ENCODE measurements at places on chromosomes 6 and 20.

DNA sequence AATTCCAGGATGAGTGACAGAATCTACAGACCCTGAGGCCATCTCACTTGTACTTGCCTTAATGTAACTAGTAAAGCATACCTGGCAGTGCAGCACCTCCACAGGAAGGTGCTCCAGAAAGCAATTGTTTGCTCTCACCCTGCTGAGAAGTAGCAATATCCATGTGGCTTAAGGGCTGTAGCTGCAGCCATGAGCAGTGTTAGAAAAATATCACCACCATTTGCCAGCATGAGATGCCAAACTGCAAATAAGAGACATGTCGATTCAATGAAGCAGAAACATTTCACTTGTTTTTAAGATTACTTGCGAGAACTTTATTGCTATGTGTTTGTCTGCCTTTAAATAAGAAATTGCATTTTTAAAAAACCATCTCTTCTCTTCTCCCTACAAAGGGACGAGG lies 151.5 kb downstream of the PRL start:
- no peak for DNase-seq

- DNase-seq, result no peak
Observed at GRCh38 chr6:34115403-34115795, 30.5 kb downstream of the GRM4 start.

DNA sequence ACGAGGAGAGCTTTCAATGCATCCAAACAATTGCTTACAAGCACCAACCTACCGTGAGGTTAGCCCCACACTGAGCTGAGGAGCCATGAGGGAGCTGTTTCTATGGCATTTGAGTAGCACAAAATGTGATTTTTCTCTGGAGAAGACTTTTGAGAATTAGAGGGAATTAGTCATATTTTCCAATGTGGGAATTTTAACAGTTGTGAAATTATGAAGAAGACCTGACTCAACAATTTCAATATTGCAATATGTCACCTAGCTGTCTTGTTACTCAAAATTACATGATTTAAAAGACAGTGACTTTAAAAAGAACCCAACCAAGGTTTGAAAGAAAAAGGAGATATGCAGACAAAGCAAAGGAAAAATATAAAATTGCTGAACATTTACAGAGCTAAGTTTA lies 62.6 kb upstream of the LY86 start:
- no peak for DNase-seq

DNA sequence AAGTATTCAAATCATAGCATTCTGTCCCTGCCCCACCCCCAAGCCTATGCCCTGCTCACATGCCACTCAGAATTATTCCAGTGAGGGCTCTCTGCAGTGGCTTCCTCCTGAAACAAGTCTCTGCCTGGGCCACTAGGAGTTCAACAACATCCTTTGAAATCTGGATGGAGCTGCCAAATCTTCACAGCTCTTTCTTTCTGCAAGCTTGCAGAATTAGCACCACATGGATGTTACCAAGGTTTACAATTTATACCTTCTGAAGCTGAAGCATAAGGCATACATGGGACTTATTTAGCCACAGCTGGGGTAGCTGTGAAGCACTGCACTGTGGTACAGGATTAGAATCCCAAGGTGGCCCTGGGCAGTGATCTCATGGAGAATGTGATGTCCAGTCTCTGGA lies 577.5 kb downstream of the CD109 start:
- DNase-seq, result no peak

GRCh38 chr20:57996936-57997890 lies 231.2 kb downstream of the ANKRD60 start:
- no peak for DNase-seq

DNA sequence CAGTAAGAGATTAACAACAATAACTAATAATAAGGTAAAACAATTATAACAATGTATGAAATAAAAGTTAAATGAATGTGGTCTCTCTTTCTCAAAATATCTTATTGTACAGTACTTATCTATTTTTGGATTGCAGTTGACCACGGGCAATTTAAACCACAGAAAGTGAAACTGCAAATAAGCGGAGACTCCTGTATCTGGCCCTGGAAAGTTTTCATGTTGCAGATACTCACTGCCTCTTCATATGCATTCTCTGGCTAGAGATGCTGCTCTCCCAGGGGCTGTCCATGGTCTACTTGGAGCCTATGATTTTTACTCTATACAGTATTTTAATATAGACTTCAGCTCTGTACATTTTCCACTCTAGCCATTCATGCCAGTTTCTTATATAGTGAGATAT lies 230.8 kb downstream of the FUT9 start:
- no peak for DNase-seq

GRCh38 chr6:5710516-5710915 lies 296.2 kb downstream of the NRN1 start:
- no peak for DNase-seq

GRCh38 chr6:136303516-136303915 lies 13.9 kb upstream of the BCLAF1 start:
- no peak for DNase-seq
